Gastrocnemius medialis (tissue), 4 donors: ENCODE measurements at places on chromosomes 2 and 18. TPM values are rescaled to one million over a fixed set of nuclear protein-coding genes. Genes with fewer than 3 reads are reported as not detected.

Gene ACVR1
- total RNA-seq, result 11.6 TPM

Gene LHCGR
- total RNA-seq, result not detected

Gene TANC1
- total RNA-seq, result 5.1 TPM

Gene COBLL1
- total RNA-seq, result 9.6 TPM

Gene SEPTIN10
- 39.4 TPM for total RNA-seq

Gene CREG2
- not detected for total RNA-seq

- no peak overlapping the region for H3K4me3 ChIP-seq
- no peaks in the 10 kb centered on the region for H3K4me1 ChIP-seq
- DNase-seq, result no peak
- H3K27ac ChIP-seq, result no peak overlapping the region
- H3K36me3 ChIP-seq, result no peaks in the 10 kb centered on the region
Measured at GRCh38 chr2:145161656-145162055, 641.7 kb upstream of the ZEB2 start.

DNA sequence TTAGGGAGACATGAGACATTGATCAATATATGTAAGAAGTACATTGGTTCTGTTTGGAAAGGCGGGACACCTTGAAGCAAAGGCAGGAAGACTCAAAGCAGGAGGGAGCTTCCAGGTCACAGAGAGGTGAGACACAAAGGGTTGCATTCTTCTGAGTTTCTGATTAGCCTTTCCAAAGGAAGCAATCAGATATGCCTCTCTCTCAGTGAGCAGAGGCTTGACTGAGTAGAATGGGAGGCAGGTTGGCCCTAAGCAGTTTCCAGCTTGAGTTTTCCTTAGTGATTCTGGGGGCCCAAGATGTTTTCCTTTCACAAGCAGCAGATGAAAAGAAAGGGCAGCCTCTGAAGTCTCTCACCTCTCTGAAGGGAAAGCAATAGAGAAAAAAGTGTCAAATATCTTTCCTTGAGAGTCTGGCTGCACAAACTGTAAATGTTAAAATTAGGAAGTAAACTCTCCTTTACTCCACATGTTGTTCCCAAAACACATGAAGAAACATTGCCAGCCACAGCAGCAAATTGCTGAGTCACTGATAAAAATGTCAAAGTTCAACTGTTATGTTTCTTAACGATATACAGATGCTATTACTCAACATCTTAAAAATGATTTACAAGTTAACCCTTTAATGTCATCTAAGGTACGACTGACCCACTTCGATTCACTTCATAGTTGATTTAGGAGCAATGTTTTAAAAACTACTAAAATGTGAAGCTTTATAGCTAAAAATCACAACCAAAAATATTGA is 40.3 kb downstream of the CYB5A start:
- no peak for DNase-seq
- H3K4me3 ChIP-seq, result no peak overlapping the region
- H3K27ac ChIP-seq, result no peak overlapping the region
- peaks cover 8% of the 10 kb centered on the region for H3K36me3 ChIP-seq

DNA sequence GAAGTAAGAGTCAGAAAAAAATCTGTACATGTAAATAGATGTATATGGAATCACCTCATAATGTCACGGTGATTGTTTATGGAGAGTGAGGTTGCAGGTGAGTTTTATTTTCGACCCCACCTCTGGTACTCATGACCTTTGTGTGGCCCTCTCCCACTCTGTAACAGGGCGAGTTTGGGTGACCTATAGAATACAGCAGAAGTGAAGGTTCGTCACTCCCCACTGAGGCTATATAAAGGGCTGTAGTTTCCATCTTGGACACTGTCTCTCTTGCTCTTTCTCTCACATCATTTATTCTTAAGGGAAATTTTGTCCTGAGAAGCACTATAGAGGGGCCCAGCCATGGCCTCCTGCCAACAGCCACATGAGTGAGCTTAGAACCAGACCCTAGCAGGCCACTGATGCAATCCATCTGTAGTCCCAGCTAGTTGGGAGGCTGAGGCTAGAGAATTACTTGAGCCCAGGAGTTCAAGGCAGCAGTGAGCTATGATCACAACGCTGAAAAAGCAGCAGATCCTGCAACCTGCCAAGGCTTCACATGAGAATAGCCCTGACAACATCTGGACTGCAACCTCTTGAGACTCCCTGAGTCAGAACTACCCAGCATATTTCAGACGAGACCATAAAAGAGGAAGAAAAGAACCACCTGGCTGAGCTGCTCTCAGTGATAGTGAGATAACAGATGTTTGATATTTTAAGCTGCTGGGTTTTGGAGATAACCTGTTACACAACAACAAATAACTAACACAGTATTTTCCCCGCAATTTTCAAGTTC is 74.3 kb upstream of the SLC1A4 start:
- no peaks in the 10 kb centered on the region for H3K27me3 ChIP-seq
- no peak overlapping the region for H3K27ac ChIP-seq
- no peak for DNase-seq
- H3K36me3 ChIP-seq, result no peaks in the 10 kb centered on the region
- H3K4me1 ChIP-seq, result no peaks in the 10 kb centered on the region

DNA sequence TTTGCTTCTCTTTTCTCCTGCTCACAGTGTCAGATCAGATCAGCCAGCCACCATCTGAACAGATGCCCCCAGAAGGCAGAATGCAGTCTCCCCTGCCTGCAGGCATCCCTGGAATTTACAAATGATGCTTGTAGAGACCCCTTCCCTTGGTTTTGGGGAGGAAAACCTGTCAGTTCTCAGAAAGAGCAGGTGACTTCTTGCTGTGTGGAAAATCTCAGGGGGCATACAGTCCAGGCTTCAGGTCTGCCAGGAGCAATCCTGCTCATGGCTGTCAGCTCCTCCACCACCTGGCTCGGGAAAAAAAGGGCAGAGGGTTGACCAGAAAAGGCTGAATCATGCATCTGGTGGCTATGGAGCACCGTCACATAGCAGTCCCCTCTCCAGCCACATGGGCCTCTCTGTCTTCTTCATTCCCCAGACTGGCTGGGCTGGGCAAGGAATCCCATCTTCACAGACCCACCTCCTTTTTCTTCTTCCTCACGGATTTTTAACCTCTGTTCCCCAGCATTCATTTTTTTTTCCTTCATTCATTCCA is 107.0 kb downstream of the KCNF1 start:
- no peak overlapping the region for H3K27ac ChIP-seq
- no peaks in the 10 kb centered on the region for H3K4me1 ChIP-seq
- H3K4me3 ChIP-seq, result no peak overlapping the region
- peaks cover 7% of the 10 kb centered on the region for H3K27me3 ChIP-seq
- H3K36me3 ChIP-seq, result no peaks in the 10 kb centered on the region
- no peak for DNase-seq

- H3K36me3 ChIP-seq, result no peaks in the 10 kb centered on the region
- H3K4me1 ChIP-seq, result peaks cover 58% of the 10 kb centered on the region
- no peak for DNase-seq
- no peaks in the 10 kb centered on the region for H3K27me3 ChIP-seq
- H3K27ac ChIP-seq, result peak overlapping the region; percentile 72
Measured at GRCh38 chr2:102770506-102770905, 8.7 kb downstream of the TMEM182 start.

GRCh38 chr2:27730980-27731691 is 40.4 kb upstream of the MRPL33 start:
- peak overlapping the region; percentile 61 for H3K27ac ChIP-seq
- H3K36me3 ChIP-seq, result no peaks in the 10 kb centered on the region
- no peaks in the 10 kb centered on the region for H3K27me3 ChIP-seq

- no peaks in the 10 kb centered on the region for H3K27me3 ChIP-seq
- no peak overlapping the region for H3K4me3 ChIP-seq
- no peak for DNase-seq
- peaks cover 34% of the 10 kb centered on the region for H3K4me1 ChIP-seq
Measured at GRCh38 chr2:45707661-45708060, 56.2 kb downstream of the PRKCE start.

GRCh38 chr2:70891572-70892357 is 43.9 kb upstream of the ATP6V1B1 start:
- H3K27me3 ChIP-seq, result peaks cover 37% of the 10 kb centered on the region
- no peak overlapping the region for H3K4me3 ChIP-seq
- H3K4me1 ChIP-seq, result peaks cover 21% of the 10 kb centered on the region
- peak overlapping the region; percentile 36 for H3K27ac ChIP-seq

DNA sequence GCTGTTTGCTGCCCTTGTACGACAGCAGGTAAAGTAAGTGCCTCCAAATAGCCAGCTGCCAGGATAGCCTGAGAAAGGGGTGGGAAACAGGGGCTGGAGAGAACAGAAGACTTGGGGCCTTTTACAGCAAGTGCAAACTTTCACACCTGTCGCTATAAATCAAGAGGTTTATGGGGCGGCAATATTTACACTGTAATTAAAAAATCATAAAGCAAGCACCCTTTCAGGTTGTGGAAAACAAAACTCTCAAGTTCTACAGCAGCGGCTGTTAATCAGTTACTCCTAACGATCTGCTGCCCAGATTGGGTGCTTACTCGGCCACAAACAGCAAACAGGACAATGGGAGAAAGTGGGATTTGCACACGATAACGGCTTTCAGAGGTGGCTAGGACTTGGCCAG is 359.5 kb upstream of the ETAA1 start:
- no peak overlapping the region for H3K27ac ChIP-seq
- H3K36me3 ChIP-seq, result no peaks in the 10 kb centered on the region
- H3K27me3 ChIP-seq, result no peaks in the 10 kb centered on the region
- H3K4me3 ChIP-seq, result no peak overlapping the region

- DNase-seq, result no peak
- H3K27ac ChIP-seq, result no peak overlapping the region
- H3K27me3 ChIP-seq, result no peaks in the 10 kb centered on the region
- no peaks in the 10 kb centered on the region for H3K36me3 ChIP-seq
Measured at GRCh38 chr2:234375176-234375880, 121.6 kb downstream of the ARL4C start.

GRCh38 chr2:117323331-117323730 is 491.2 kb upstream of the DDX18 start:
- no peaks in the 10 kb centered on the region for H3K4me1 ChIP-seq
- no peaks in the 10 kb centered on the region for H3K27me3 ChIP-seq
- H3K4me3 ChIP-seq, result no peak overlapping the region
- H3K27ac ChIP-seq, result no peak overlapping the region
- DNase-seq, result no peak
- H3K36me3 ChIP-seq, result no peaks in the 10 kb centered on the region

DNA sequence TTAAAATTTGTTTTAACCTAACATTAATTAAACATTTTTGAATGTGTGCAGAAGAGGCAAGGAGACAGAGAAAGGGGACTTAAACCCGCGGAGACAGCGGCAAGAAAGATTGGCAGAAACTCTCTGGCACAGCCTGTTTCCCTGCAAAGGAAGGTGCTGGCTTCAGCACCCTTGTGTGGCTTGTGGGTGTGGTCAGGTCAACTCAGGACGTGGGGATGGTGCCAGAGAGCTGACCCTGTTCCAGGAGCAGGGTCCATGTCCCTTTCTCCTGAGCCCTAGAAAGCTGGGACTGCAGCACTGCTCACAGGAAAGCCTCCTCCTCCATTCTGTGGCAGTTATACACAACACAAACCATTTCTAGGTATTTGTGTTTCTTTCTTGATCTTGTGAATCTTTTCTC is 176.2 kb upstream of the ST6GAL2 start:
- H3K27ac ChIP-seq, result no peak overlapping the region
- no peaks in the 10 kb centered on the region for H3K4me1 ChIP-seq
- no peaks in the 10 kb centered on the region for H3K36me3 ChIP-seq
- no peaks in the 10 kb centered on the region for H3K27me3 ChIP-seq
- no peak overlapping the region for H3K4me3 ChIP-seq

DNA sequence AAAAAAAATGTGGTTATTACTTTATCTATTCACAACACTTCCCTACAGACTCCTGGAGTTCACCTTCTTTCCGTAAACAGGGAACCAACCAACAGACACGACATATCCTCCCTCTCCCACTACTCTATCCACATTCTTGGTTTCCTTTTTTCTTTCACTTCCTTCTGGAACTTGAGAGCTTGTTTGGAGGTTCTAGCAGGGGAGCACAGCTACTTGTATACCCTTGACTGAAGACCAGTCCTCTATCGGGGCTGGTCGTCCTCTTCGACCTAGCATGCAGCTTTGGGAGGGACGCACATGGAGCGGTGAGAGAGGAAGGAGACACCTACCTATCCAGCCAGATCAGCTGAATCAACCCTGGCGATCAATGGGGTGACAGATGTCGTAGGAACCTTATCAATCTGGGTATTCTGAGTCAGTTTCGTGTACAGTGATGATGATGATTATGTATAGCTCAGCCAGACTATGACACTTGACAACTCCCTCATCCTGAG is 43.5 kb upstream of the MSH2 start:
- no peaks in the 10 kb centered on the region for H3K4me1 ChIP-seq
- DNase-seq, result no peak
- no peaks in the 10 kb centered on the region for H3K27me3 ChIP-seq

DNA sequence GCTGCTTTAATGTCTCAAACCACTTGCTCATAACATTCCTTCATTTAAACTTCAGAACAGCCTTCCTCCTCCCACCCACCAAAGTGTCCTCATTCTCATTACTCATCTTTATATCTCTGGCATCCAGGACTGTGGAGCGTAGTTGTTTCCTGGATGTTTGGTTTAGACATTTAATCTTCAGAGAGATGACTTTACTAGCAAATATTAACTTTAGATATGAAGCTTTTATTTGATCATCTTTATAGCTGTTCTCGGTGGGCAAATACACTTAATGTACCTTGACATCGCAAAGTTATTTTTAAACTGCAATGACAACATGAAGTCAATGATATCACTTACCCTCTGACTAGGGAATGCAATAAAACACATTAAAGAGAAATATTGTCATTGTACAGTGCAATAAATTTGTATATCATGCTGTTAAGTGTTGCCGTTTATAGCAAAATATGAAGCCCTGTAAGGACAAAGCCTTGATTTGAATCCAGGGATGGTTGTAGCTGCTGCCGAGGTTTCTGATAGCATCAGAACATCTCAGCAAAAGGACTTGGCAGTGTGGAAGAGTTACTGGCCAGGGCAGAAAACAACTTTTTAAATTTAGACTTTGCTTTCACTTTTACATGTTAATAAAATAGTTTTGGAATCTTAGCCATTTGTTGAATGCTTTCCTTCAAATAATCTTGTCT is 4.6 kb upstream of the LAMA3 start:
- DNase-seq, result no peak
- H3K4me3 ChIP-seq, result no peak overlapping the region
- no peak overlapping the region for H3K27ac ChIP-seq
- H3K36me3 ChIP-seq, result no peaks in the 10 kb centered on the region
- peaks cover 23% of the 10 kb centered on the region for H3K27me3 ChIP-seq

GRCh38 chr2:10933700-10934225 is 22.0 kb downstream of the KCNF1 start:
- H3K27me3 ChIP-seq, result no peaks in the 10 kb centered on the region
- no peak overlapping the region for H3K4me3 ChIP-seq
- no peaks in the 10 kb centered on the region for H3K36me3 ChIP-seq
- H3K4me1 ChIP-seq, result peaks cover 16% of the 10 kb centered on the region
- DNase-seq, result no peak

GRCh38 chr18:62437235-62438017 is 85.4 kb upstream of the ZCCHC2 start:
- peaks cover 33% of the 10 kb centered on the region for H3K4me1 ChIP-seq
- peak; percentile 96 for DNase-seq
- peak overlapping the region; percentile 1 for H3K4me3 ChIP-seq
- H3K36me3 ChIP-seq, result no peaks in the 10 kb centered on the region

- H3K4me1 ChIP-seq, result no peaks in the 10 kb centered on the region
- H3K27ac ChIP-seq, result no peak overlapping the region
- no peaks in the 10 kb centered on the region for H3K27me3 ChIP-seq
- H3K4me3 ChIP-seq, result no peak overlapping the region
- no peaks in the 10 kb centered on the region for H3K36me3 ChIP-seq
Measured at GRCh38 chr2:157326698-157327097, 1.1 kb upstream of the ERMN start.
